ENCODE measurements at places on chromosomes 7 and 10.

DNA sequence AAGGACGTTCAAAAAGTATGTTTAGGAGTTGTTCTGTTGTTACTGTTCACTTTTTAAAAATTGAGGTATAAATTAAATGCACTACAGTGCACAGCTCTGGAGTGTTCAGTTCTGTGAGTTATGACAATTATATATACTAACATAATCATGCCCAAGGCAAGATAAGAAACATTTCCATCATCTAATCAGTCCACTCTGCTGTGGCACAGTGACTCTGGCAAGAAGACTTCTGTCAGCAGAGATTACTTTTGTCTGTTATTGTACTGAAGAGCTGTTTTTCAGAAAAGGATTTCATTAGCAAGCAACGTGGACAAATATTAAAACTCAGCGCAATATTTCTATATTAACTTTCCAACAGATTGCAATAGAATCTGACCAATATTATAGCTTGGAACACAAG, 32.0 kb downstream of the ICA1 start:
- DNase-seq, result no peak

- DNase-seq, result no peak
Observed at GRCh38 chr7:39465055-39465929, 100.9 kb upstream of the YAE1 start.

DNA sequence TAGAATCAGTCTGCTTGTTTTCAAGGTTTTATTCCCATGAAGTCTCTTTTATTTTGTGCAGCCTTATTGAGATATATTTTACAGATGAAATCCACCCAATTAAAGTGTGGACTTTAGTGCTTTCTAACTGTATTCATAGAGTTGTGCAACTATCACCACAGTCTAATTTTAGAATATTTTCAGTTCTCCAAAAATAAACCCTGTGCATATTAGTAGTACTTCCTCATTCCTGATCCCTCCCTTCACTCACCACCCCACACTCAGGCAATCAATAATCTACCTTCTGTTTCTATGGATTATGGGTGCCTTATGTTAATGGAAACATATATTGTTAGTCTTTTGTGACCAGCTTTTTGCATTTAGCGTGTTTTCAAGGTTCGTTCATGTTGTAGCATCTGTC, 185.7 kb upstream of the TMEM72 start:
- DNase-seq, result no peak

DNA sequence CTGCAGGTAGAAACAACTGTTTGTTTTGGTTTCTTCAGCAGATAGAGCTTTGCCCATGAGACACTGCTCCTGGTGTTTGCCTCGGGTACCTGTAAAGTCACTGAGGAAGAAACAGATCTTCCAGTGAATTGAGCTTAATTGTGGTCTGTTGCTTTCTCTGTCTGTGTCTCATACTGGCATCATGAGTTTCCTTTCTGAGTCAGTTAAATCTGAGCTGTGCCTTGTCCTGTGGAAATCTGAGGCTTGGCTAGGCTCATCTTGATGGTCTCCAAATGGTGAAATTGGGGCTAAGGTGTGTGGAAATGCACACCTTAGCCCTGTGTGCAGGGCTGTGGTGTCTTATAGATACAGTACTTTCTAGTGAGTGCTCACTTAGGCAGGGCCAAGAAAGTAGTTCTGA, 67.4 kb downstream of the GBF1 start:
- DNase-seq, result no peak

GRCh38 chr7:81715984-81716588, 53.8 kb downstream of the HGF start:
- no peak for DNase-seq

GRCh38 chr7:138455609-138456008, 4.5 kb upstream of the TRIM24 start:
- no peak for DNase-seq

DNA sequence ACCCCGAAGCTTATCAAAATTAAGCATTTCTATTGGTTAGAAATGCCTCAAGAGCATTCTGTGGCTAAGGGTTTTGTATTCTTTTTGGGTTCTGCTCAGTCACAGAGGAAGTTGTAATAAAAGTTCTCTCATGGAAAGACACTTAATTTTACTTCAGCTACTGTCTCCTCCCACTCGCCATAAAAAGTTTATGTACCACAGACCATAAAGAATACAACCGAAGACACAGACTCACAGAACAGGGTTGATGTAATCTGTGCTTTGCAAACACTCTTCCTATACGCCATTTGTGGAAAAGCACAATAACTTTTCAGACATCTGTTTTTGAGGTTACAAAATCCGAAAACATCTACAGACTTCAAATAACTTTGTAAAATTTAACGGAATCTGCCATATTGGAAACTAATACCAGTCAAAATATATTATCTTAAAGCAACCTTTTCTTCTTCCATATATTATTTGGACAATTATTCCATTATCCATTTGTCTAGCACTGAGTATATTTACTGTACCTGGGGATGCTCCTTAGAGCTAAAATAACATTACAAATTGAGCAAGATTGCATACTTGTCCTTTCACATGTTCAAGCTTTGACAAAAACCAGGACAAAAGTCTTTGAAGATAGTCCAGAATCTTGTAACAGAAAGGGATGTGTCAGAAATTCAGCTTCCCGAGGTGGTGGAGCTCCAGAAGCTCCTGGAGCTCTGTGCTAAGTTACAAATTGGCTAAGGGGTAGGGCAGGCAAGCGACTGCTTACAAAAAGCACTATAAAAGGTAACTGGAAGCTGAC, 219.0 kb upstream of the MEOX2 start:
- DNase-seq, result no peak

GRCh38 chr10:78314651-78315050, 281.0 kb downstream of the RPS24 start:
- peak; percentile 2 for DNase-seq

- DNase-seq, result no peak
Observed at GRCh38 chr10:6473901-6474370, 106.1 kb downstream of the PRKCQ start.

GRCh38 chr10:104331208-104331838, 6.9 kb downstream of the ITPRIP start:
- peak; percentile 75 for DNase-seq

- DNase-seq, result no peak
Observed at GRCh38 chr7:37320140-37320847, 128.4 kb downstream of the ELMO1 start.

GRCh38 chr7:27101171-27101956, 1.1 kb downstream of the HOXA2 start:
- no peak for DNase-seq

DNA sequence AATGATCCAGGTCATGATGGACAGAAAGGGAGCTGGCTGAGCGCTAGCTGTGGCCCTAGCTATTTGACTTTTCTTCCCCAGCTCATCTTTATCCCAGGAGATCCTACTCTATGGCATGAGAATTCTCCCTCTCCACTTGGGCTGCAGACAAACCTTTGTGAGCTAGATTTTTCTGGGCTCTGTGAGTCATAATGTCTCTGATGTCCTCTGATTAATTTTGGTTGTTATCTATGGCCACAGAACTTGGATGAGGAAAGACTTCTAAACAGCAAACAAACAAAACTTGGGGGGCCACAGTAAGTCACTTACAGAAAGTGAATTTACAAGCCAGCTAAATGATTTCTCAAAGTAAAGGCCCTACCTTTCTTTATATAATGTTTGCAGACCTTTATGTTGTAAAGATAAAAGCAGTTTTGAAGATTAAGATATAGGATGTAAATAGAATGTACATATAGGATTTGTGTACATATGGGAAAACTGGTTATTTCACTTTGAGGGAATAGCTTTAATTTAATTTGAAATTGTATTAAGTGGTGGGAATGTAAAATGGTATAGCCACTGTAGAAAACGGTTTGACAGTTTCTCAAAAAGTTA, 10.4 kb downstream of the ABLIM1 start:
- DNase-seq, result no peak

- DNase-seq, result no peak
Observed at GRCh38 chr7:115478426-115478825, 552.1 kb downstream of the TFEC start.

DNA sequence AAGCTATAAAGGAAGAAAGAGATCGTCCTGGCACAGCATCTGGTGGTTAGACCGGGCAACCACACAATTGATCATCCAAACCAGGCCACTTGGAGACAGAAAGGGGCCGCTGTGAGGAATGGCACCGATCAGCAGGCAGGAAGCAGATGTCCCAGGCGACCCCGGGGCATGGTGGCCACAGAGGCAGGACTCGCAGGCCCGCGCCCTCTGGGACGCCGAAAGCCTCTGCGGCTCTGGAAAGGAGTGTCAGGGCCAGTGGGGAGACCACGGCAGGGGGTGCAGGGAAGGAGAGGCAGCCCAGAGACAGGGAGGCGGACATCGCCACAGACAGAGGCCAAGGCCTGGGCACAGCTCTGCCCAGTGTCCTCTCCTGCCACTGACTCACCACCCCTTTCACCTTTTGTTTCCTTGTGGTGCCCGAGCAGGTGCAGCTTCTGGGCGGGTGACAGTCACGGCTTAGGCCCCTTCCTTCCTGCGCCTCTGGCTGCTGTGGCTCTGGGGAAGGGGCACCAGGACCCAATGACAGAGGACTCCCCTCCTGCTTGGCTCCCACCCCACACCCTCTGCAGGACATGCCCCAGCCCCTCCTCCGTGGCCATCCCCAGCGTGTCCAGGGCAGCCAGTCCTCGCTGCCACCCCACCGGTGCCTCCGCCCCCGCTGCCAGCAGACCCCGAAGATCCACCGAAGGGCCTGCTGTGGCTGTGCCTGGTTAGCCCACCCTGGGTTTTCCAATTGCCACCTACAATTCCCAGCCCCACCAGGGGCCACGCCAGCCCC, 10.9 kb downstream of the STK32C start:
- no peak for DNase-seq

- no peak for DNase-seq
Observed at GRCh38 chr7:151135866-151136843, 31.3 kb downstream of the GBX1 start.

DNA sequence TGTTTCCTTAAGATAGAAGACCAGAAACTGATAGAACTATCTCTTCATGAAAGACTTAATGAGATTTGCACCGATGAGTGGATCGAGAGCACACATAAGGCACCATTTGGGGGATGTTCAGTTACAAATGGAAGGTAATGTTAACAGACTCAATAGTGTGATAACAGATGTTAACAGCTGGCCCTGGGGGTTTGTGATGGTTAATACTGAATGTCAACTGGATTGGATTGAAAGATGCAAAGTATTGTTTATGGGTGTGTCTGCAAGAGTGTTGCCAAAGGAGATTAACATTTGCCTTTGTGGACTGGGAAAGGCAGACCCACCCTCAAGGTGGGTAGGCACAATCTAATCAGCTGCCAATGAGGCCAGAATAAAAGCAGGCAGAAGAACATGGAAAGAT, 130.5 kb upstream of the DGKB start:
- DNase-seq, result no peak

DNA sequence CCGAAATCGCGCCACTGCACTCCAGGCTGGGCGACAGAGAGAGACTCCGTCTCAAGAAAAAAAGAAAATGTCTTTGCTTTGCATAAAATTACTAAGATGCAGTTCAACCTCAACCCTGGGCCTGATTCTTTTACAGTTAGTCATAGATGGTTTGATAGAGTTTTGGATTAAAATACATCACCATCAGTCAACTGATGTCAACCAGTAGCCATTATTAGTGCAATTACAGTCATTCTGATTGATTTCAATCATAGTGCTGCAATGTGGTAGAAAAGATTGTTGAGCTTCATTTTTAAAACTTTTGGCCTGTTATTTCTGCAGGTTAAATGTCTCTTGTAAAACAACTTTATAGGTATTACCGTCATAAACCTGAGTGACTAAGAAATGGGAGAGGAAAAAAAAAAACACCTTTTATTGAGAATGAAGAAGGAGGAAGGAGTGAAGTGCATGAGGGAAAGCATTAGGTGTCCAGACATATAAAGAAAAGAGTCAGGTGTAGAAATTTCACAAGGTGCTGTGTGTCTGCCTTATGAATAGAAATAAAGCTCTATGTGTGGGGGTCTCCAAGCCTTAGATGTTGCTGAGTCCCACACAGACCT, 150.6 kb downstream of the TRIL start:
- no peak for DNase-seq

DNA sequence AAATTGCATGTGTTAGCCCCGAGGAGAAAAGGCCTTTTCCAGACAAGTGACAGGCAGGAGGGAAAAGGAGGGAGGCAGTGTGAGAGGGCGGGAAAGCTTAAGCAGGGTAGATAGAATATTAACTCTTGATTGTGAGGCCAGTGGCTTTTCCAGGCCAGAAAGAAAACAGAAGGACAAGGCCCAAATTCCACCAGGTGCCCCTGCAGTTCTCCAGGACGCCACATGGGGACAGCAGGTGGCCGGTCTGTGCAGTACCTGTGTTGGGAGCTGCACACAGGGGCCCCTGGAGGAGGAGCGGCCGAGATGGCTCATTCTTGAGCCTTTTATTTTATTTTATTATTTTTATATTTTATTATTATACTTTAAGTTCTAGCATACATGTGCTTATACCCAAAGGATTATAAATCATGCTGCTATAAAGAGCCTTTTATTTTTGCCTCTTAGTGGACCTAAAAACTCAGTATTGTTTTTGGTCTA, 141.3 kb upstream of the KLF14 start:
- no peak for DNase-seq

- DNase-seq, result no peak
Observed at GRCh38 chr10:111100198-111100597, 23.4 kb downstream of the ADRA2A start.

- no peak for DNase-seq
Observed at GRCh38 chr7:128899392-128899791, 11.1 kb downstream of the KCP start.

GRCh38 chr10:49441488-49442476, 45.9 kb upstream of the DRGX start:
- DNase-seq, result no peak

All from right atrium auricular region (tissue), 2 donors.